Stimulated activated CD4-positive, alpha-beta T cell treated with anti-CD3 and anti-CD28 coated beads, Interleukin-4, amount 100 ng/mL, for 48 hours (primary cell): ENCODE measurements at places on chromosomes 2 and 18.

DNA sequence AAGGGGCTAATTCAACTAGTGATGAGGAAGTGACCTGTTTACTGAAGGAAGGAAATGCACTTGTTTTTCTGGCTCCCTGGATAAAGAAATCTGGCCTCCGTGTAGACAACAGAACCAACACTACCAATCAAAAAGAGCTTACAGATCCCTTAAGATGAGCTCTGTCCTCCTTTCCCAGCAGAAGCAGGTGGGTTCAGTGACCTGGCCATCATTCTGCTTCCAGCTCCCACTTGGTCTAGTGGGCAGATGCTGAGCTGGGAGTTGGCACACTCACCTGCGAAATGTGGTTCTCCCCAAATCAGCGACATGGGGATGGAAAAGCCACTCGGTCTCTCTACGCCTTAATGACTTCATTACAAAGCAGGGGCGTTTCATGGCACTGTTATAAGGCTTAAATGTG, 132.6 kb downstream of the AFF3 start:
- DNase-seq, result no peak

DNA sequence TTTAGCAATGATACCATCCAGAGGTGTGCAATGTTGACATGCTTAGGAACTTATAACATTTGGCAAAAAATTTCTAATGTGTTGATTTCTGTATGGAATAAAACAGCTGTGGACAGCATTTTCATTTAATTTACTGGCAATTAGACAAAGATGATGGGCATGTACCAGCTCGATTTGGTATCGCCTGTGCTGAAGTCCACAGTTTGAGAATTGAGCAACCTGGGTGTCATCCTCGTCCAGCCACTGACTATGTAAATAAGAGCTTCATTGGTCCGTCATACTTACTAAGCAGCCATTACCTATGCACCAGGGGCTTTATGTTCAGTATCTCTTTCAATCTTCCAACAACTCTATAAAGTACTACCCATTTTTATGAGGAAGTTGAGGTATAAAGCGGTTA, 24.6 kb upstream of the ACAA2 start:
- DNase-seq, result no peak

- no peak for DNase-seq
Measured at GRCh38 chr2:23528690-23529089, 143.7 kb downstream of the KLHL29 start.

DNA sequence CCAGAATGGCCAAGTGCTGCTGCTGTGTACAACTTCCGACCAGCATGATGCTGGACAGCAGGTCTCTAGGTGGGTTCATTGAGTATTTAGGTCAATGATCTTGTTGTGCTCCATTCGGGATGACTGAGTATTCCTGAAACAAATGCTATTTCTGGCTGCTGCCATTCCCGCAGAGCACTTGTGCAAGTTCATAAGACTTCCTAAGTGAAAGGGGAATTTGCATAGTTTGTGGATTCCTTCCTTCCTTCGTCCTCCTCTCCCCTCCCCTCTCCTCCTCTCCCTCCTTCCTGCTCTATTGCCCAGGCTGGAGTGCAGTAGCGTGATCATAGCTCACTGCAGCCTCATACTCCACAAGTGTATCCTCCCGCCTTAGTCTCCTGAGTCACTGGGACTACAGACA, 40.4 kb downstream of the LDLRAD4 start:
- DNase-seq, result no peak

GRCh38 chr2:233689501-233689900, 3.2 kb upstream of the UGT1A6 start:
- DNase-seq, result no peak

- DNase-seq, result no peak
Measured at GRCh38 chr2:37418956-37419355, 74.5 kb downstream of the QPCT start.

DNA sequence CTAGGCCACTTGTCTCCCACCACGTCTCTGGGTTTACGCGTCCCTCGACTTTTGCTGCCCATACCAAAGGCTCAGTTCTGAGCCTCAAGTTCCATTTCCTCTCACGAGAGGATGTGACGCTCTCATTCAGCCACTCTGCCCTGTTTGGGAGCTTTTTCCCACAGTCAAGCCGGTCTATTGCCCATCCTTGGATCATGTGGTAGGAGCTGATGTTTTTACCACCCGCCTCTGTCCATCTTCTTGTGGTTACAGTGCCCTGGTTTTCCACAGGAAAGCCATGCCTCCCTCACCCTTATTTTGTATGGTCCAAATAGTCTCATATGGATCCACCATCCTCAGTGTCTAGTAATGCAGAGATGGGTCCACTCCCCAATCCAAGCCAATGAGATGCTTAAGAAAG, 20.4 kb downstream of the FBXO36 start:
- DNase-seq, result no peak

GRCh38 chr2:101608408-101609310, 88.8 kb upstream of the MAP4K4 start:
- no peak for DNase-seq

- DNase-seq, result no peak
Measured at GRCh38 chr2:64852771-64853241, 136.4 kb upstream of the SLC1A4 start.

DNA sequence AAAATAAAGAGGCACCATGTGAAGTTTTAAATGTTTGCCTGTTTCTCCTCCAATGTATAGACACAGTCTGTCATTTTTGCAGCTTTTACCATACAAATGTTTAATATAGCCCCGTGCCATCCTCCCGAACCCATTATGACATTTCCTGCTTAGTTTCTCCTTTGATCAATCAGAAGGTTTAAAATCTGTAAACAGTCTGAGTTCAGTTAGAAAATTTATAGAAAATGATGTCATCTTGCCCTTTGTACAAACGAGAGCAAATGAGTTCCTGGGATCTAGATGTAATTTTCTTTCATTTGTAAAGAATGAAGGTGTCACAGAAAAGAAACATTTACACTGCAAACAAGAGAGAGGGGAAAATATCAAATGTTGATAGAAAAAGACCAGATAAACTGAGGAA, 62.7 kb upstream of the NFU1 start:
- DNase-seq, result no peak

DNA sequence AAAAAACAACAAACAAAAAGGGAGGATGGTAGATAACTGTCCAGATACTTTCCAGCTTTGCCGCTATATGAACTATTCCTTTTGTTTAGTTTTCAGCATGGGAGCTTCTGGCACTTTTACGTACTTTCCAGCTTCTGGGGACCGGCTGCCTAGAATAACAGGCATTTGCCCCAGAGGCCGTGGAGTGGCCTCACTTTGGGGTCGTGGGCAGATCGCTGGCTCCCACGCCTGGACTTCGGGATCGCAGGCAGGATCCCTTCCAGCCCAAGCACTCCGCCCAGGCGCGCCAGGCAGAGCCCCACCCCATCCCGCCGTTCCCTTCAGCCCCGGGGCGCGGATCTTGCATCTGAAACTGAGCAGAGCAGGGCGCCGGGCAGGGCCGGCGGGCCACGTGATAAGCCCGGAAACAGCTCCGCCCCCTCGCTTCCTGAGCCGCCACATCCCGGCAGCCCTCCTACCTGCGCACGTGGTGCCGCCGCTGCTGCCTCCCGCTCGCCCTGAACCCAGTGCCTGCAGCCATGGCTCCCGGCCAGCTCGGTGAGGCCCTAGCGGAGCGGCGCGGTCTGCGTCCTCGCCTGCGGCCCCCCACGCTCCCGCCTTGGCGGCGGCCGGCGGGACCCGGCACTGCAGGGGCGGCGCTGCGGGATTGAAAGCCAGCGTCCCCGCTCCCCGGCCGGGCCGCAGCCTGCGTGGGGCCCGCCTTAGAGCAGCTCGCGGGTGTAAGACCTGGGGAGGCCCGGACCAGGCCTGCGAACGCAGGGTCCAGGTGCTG, at the start of gene ATIC:
Gene ATIC, plus strand, starts transcription at position 435 of the 772 bp plus-strand sequence. Its CDS starts 84 bp downstream, at position 519.
- DNase-seq, result peak; percentile 91

- no peak for DNase-seq
Measured at GRCh38 chr2:96486696-96487095, 18.5 kb downstream of the NEURL3 start.

DNA sequence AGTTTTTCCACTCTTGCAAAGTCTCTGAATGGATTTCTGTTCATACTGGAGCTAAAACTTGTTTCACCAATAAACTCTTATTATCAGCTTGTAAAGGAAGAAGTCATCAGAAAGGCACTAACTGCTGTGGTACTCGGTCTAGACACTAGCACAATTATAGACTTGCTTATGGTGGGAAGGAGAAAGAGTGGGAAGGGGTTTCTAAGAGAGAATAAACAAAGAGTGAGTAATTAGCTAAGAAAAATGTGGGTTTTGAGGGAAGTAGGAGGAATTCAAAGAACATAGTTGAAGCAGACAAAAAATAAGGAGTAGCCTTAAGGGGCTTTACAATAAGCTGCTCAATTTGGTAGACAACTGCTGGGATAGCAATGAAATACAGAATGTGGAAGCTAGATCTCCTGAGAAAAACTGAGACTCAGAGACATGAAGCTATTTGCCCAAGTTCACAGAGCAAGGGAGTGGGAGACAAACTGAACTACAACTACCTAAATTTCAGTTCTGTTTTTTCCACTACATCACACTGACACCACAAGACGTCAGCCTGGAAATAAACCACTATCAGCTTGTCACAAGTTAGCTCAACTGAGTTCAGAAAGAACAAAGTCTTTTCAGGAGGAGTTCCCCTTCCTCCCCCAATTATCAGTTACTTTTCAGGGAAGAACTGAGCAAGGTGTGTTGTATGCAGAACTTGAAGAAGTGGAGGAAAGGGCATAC, 59.7 kb downstream of the MAP4K3 start:
- peak; percentile 17 for DNase-seq

DNA sequence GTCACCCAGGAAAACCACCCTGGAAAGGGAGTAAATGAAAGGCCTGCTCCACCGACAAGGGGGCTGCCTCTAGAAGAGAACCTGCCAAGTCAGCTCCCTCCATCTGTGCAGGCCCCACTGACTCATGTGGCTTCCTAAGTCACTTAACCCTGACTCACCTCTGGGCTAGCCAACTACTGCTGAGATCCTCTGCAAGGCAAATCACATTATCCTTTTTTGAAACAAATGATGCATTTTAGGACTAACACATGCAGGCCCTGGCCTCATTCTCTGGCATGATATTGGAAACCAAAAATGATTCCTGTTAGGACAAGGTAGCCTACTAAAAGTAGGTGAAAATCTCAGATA, 474.6 kb downstream of the EPHA4 start:
- DNase-seq, result no peak

DNA sequence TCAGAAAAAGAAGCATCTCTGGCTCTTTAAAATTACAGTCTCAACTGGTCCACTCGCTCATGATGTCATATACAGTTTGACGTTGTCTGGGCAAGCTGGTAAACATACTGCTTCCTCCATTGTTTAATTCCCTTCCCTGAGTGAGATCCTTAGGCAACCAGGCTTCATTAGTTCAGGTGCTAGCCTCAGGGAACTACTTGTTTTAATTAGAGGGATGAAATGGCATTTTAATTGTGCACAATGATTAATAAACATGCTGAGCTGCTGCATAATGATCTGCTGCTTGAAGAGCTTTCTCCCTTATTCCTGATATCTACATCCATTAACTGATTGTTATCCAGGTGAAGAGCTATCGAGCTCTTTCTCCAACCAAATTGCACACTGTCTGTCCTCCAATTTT, 195.6 kb upstream of the ETAA1 start:
- DNase-seq, result no peak

DNA sequence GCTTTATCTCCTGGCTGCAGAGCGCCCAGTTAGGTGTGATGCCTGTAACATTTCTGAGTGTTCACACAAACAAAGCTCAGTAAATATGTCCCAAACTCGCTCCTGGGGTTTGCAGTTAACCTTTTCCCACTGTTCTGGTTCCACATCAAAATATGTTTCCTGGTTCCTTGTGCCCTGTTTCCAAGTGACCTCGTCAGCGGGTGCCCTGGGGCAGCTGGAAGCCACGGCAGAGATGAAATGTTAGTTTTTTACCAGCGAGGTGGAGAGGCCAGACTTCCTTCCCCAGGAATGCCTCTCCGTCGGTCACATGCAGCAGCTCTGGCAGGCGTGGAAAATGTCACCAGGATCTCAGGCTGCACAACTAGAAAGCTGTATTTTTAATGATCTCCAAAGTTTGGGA, 18.2 kb downstream of the NFATC1 start:
- DNase-seq, result no peak

- DNase-seq, result no peak
Measured at GRCh38 chr2:52934920-52935640, 832.5 kb upstream of the CHAC2 start.

GRCh38 chr18:66742832-66743231, 138.9 kb upstream of the CDH19 start:
- DNase-seq, result no peak

GRCh38 chr2:134537121-134537520, 181.7 kb downstream of the TMEM163 start:
- no peak for DNase-seq

- DNase-seq, result no peak
Measured at GRCh38 chr2:176261136-176261535, 8.1 kb upstream of the MTX2 start.

DNA sequence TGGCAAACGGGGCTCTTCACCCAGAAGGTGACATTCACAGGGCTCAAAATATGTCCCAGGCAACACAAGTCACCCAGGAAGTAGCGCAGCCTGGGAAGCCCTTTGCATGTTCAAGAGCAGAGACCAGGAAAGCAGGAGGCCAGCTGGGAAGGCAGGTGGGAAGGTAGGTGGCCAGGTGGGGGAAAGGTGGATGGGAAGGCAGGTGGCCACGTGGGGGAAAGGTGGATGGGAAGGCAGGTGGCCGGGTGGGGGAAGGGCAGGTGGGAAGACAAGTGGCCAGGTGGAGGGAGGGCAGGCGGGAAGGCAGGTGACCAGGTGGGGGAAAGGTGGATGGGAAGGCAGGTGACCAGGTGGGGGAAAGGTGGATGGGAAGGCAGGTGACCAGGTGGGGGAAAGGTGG, 102.7 kb downstream of the ZNF516 start:
- no peak for DNase-seq

DNA sequence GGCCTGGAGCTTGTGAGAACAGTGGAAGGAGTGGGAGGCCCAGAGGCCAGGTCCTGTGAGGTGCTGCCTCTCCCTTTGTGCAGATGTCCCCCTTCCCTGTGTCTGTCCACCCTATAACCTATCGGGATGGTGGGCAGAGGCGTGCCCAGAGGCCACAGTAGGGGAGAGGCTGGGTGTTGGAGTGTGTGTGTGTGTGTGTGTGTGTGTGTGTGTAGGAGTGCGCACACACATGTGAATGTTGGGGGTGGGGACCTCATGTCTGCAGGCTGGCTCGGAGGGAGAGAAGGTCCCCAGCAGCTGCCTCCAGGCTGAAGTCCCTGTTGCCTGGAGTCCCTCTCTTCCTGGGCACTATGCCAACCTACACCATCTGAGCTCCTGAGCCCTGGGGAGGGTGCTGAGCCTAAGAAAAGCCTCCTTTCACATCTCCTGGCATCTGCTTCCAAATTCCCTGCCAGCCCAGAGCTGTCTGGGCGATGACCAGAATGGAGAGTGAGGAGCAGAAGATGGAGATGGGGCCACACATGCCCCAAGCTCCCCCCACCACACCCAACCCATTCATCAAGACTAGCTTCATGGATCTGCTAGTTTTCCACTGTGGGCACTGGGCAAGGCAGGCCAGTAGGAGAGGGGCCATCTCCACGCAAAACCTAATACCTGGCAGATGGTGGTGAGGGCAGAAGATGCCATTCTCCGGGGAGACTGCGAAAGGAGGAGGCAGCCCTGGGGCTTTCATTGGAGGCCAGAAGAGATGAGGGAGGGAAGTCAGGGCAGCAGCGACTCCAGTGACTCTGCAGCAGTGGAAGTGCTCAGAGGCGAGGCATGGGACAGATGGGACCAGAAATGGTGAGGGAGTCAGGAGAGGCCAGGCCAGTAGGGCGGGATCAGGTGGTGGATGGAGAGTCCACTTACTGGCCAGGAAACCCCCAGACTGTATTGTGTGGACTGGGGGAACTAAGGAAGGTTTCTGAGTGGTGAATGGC, 20.3 kb downstream of the KCNK3 start:
- no peak for DNase-seq
